Activated naive CD4-positive, alpha-beta T cell (primary cell): ENCODE measurements at places on chromosomes 7 and 10.

GRCh38 chr7:1619152-1620079 is 49.6 kb upstream of the PSMG3 start:
- no peak for DNase-seq

GRCh38 chr10:59018977-59019376 is 157.5 kb upstream of the PHYHIPL start:
- no peak for DNase-seq

DNA sequence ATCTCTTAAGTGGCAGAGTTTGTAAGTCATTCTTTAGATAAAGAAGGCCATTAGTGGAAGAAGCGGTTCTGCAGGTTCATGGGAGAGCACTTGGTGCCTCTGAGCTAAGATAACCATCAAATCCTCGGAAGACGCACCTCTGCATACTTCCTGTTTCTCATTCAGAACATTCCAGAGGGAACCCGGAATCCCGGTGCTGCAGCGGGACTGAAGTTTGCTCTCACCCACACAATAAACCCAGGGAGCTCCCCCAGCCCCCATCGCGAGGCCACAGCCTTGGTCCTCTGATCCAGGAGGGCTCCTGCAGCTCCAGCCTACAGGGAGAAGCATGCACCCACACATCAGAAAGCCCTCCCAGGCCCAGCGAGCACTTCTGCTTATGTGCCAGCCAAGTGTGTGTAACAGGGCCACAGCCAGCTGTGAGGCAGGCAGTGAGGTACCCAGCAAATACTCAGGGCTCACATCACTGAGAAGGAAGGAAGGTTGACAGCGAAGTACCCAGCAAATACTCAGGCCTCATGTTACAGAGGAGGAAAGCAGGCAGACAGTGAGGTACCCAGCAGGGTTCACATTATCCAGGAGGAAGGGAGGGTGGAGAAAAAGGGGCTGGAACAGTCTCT is 142.4 kb downstream of the DIP2C start:
- DNase-seq = no peak

- DNase-seq = no peak
Measured at GRCh38 chr7:3188946-3189345, 112.1 kb upstream of the SDK1 start.

GRCh38 chr7:95840953-95841950 is 68.9 kb downstream of the DYNC1I1 start:
- DNase-seq = no peak

DNA sequence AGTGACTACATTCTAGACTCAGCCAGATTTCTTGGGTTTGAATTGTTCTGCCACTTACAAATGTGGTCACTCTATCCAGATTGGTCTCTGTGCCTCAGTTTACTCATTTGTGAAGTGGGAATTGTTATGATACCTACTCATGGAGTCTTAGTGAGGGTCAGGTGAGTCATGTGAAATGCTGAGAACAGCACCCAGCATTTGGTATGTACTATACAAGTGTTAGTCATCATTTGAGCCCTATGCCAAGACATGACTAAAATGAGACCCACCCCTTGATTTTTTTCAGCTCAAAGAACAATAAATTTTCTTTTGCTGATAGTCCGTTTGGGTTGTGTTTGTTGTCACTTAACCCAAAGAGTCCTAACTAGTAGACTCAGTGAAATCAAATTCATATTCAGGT is 92.8 kb downstream of the CHN2 start:
- no peak for DNase-seq

DNA sequence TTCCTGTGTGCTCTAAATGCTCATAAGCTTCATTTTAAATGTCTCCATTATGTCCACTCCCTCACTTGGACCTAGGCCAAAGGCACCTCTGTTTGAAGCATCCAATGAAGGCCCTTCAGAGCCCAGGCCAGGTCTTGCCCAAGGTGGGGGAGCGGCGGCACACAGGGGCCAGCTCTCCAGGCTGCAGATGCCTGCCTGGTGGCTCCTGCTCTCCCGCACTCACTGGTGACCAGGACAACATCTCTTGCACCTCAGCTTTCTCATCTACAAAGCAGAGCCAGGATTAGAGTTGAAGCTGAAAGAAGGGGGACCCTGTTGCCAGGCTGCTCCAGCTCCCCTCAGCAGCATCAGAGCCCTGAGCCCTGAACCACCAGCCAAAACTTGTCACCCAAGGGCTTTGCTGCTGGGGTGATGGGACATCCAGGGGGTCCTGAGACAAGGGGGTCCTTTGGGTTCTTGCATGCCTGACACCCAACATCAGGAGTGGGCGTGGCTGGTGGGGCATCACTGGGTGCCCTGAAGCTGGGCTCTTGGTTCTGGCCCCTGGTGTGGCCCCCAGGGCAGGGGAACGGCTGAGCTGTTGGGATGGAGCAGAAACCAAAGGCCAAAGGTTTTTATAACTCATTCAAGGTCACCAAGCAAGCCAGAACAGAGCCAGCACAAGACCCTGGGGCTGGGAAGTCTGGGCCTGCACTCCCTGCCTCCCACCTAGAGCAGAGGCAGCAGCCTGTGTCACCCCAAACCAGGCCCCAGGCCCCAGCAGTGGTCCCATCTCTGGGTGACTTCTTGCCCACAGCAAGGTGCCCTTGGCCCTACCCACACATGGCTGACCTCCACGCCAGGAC is 1.2 kb downstream of the NACAD start:
- DNase-seq = no peak

DNA sequence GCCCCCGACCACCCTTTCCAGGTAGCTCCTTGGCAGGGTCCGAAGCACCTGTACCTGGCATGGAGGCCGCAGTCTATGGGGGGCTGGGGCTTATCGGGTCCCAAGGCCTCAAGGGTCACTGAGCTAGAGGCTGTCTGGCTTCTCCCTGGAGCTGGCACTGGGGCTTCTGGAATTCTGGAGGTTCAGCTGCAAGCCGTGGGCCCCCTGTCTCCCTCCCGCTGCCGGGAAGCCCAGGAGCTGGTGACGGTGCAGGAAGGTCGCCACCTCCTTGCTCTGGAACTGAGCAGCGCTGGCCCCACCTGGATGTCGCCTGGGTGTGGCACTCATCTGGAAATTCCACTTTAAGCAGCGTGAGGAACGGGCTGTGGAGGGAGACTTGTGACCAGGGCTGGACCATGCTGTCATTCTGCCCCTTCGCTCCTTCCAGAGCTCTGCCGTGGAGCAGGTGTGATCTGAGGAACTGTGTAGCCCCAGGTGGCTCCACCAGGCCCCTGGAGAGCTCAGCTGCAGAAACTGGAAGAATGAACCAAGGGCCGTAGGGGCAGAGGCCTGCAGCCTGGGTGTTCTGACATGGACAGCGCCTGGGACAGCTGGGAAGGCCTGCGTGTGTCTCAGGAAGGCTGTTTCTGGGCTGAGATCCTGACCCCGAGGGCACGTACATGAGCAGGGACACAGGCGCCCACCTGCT is 129.7 kb upstream of the PPP2R2D start:
- no peak for DNase-seq

DNA sequence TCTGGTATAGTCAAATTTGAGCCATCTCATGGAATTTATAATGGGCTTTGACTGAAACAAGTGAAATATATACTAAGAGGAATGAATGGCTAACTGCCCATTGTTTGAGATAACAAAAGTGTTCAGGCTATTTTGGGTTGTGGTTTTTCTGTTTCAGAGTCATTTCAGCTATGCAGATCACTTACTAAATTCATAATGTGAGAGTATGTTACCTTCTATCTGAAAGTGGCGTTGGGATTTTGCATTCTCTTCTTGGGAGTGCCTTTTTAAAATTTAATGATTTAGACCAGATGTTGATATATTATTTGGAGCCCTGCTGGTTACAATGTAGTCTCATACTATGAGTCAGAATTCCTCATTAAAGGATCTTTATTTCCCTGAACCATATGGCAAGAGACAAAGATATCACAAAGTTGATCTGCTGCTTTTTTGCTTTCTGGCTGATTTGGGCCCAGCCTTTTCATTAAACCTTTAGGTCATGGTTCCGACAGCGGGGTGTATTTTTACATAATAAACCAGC is 10.4 kb downstream of the VCL start:
- DNase-seq = no peak

DNA sequence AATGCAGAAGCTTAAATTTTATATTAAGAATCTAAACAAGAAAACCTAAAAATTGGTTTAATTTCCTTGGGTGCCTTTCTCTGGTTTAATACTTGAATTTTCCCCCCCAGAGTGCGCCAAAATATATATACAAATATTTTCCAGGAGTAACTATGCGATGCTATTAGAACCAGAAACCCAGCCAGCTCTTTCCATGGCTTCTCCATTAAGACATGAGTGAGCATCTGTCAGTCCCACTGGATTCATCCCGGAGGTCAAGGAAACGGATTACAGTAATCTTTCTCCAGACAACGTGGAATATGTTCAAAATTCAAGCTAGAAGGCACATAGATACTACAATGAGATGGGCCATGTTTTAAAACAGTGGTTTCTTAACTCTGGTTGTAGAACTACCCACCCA is 148.8 kb downstream of the TAX1BP1 start:
- no peak for DNase-seq

- no peak for DNase-seq
Measured at GRCh38 chr7:11642841-11643240, 189.2 kb downstream of the THSD7A start.

- no peak for DNase-seq
Measured at GRCh38 chr7:15751191-15751701, 64.8 kb upstream of the MEOX2 start.

- no peak for DNase-seq
Measured at GRCh38 chr7:132450696-132451095, 125.6 kb downstream of the PLXNA4 start.

DNA sequence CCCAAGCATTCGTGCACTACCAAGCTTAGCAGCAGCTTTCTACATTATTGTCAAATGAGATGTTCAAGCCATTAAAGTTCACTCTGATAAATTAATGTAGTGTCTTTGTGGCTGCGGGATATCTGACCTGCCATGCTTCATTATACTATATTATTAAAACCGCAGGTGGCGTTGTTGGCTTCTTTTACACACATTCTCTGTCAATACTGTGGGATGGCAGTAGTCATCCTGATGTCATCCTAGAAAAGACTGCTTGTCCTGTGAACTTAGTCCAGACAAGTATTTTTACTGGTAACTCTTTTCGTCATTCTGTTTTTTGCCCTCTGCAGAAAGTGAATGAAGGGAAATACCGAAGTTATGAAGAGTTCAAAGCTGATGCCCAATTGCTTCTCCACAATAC is 103.9 kb downstream of the ZMYND11 start:
- no peak for DNase-seq

DNA sequence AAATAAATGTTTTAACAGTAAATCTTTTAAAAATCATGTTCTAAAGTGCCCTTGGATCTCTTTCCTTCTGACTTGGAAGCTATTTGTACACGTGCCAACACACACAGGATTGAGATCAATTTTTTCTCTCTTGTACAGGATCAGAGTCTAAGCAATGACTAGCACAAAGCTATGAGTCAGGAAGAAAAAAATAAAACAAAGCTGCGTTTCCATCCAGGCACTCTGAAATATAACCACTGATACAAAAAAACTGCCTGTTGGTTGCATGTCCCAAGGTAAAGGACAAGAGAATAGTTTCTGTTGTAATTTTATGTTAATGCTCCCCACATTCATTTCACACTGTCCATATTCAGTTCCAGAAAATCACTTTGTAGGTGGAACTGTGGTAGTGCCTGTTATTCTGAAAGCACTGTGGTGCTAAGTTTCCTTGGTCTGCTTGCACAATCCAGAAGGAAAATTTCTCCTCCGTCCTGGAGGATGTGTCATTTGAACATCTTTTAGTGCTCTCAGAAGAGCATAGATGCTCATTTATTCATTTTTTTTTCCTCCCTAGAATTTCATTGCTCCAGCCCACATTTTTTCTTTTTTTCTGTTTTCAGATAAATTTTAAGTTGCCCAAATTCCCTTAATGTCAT is 113.4 kb downstream of the PLXDC2 start:
- DNase-seq = no peak

- DNase-seq = no peak
Measured at GRCh38 chr7:130008941-130009847, 42.0 kb downstream of the ZC3HC1 start.

- no peak for DNase-seq
Measured at GRCh38 chr10:63940277-63940922, 419.2 kb downstream of the REEP3 start.

DNA sequence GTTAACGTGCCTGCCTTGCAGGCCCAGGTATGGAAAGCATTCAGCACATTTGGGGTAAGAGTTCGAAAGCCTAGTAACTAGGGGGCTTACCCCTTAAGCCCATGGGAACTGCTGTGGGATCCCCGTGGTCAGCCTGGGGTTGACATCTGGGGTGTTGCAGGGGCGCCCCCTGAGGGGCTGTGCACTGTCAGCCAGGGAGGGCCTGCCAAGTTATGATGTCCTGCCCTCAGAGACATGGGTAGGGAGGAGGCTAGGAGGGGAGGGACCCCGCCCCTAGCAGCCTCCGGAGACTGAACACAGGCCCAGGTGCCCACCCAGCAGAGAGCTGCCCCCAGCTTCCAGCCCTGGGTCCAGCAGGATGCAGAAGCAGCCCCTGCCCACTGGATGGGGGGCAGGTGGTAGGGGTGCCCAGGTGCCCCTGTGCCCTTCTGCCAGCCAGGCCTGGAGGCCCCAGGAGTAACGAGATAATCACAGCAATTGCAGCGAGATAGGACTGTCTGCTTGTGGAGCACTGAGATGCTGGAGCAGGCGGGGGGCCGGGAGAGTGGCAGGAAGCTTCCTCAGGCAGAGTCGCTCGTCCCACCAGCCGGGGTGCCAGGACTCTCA is 153.3 kb downstream of the UBE2H start:
- no peak for DNase-seq

DNA sequence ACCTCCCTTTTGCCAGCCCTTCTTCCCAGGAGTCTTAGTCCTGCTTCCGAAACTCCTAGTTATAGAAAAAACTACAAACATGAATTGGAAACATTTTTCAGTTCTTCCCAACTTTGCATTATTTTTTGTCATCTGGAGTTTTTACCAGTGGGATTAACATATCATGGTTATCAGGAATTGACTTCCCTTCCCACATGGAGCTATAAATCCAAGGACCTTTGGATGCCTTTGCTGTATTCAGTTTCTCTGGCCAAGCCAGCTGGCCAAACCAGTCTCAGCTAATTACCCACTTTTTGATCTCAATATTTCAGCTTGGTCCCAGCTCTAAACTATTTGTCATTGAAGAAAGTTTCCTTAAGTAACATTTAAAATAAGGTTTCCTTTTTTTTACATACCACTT is 570.6 kb downstream of the SORCS1 start:
- DNase-seq = no peak

GRCh38 chr10:130013335-130014262 is 49.5 kb upstream of the EBF3 start:
- DNase-seq = no peak

- DNase-seq = no peak
Measured at GRCh38 chr7:157526005-157526912, 189.5 kb downstream of the DNAJB6 start.

GRCh38 chr7:158110034-158110590 is 477.5 kb downstream of the PTPRN2 start:
- no peak for DNase-seq

DNA sequence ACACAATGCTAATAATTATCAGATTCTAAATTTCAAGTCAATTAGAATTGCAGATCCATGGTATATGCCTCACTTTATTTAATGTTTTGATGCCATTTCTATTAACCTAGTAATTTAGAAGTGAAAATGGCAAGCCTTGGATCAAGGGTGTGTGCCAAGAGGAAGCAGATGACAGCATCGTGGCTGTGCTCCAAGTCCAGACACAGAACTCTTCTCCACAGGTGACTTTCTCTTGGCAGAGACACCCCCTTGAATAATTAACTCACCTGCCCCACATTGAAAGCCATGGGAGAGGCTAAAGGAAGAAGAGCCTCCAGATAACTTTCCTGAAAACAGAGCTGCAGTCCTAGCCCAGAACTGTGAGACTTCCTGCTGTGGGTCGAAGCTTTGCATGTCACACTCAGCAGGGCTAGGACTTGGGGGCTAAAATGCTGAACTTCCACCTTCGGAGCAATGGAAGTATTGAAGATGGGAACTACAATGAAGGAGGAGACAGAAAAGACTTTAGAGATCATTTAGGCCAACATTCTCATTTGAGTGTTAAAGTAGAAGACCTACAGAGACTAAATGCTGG is 996 bp upstream of the C10orf90 start:
- no peak for DNase-seq
